Inflammatory macrophage (primary cell): ENCODE measurements at places on chromosomes 13 and 19.

DNA sequence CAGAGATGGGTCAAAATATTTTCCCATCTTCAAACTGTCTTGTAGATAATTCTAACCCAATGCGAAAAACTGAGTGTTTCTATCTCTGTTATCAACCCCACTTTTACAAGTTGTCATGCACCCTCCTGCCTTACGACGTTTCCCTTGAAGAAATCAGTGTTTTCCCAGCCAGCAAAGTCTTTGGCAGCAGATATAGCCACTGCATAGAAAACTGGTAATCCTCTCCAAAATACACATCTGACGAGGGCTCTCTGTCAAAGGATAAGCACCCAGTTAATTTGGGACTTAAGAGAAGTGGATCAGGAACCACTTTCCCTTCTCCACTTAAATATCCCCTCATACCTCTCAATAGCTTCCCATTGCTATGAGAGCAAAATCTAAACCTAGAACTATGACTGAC is 351.9 kb upstream of the MIR17HG start:
- no peak for DNase-seq

GRCh38 chr13:67366533-67366932 is 136.4 kb upstream of the PCDH9 start:
- DNase-seq = no peak

DNA sequence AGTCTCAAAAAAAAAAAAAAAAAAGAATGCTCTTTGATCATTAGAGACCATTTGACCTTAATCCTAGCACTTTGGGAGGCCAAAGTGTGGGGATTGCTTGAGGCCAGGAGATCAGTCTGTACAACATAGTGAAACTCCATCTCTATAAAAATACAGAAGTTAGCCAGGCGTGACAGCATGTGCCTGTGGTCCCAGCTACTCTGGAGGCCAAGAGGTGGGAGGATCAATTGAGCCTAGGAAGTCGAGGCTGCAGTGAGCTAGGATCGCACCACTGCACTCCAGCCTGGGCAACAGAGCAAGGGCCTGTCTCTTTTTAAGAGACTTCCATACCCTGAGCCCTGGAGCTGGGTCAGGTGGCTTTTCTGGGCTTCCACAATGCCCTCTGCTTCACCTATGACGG is 11.5 kb upstream of the COLGALT1 start:
- DNase-seq = peak; percentile 62

DNA sequence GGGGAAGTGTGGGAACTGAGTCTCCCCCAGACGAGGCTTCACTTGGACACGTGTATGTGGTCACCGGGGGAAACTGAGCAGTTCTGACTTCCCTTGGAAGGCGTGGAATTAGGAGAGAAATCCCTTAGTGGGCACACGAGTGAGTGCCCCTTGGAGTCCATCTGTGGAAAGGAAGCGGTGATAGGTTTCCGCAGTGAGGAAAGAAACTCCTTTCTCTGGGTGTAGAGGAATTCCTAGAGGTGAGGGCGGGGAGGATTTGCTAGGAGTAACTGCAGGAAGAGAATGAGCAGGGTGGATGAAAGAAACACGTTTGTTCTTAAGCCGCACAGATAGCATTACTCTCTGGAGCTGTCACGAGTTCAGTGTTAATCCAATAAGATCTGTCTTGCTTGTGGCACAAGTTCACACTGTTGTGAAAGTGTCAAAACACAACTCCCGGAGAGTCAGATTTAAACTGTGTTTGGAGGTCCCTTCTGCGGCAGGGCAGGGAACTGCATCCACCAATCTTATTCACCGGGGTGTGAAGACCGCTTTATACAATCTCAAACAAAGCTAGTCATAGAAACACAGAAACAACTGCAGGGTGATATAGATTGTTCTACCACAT is 1.2 kb downstream of the KL start:
- DNase-seq = peak; percentile 56

DNA sequence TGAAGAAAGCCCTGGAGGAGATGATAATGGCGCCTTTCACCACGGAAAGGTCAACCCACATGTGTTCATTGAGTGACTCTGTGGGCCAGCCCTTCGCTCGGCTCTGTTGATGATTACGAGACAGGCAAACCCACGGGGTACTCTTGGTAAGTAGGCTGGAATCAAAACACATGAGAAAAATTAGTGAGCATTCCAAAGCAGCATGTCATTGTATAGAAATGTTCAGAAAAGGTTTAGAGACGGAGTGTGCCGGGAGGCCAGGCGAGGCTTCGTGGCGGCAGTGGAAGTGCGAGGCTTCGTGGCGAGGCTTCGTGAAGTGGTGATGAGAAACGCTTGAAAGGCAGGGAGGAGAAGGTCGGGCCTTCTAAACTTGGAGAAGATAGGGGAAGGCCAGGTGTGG is 144.3 kb downstream of the ZNF536 start:
- DNase-seq = no peak

DNA sequence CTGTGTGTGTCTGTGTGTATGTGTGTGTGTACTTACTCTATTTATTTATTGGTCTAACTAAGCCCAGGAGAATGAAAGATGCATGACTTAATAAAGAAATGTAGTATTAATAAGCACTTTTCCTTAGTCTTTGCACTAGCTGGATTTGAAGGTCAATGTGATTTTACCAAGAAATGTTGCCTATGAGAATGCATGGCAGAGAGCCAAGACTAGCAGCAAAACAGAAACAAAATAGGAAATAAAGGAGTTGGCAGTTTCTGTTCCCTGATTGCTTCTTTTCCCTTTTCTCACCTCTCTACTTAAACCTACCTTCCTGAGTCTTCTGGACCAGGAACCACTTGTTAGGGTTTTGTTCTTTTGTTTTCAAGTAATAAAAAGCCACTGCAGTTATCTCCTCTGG is 286.1 kb downstream of the KCTD12 start:
- peak; percentile 10 for DNase-seq

DNA sequence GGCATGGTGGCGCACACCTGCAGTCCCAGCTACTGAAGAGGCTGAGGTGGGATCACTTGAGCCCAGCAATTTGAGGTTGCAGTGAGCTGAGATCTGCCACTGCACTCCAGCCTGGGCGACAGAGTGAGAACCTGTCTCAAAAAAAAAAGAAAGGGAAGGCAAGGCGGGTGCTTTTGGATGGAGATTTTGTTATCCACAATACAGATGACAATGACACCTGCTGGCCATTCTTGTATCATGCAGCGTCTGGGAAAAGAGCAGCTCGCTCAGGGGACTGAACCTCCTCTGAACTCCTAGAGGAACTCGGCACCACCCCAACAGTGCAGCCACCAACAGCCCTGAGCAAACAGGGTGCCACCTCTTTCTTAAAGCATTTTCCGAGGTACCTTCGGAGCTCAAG is 22.8 kb downstream of the HAUS8 start:
- peak; percentile 54 for DNase-seq

DNA sequence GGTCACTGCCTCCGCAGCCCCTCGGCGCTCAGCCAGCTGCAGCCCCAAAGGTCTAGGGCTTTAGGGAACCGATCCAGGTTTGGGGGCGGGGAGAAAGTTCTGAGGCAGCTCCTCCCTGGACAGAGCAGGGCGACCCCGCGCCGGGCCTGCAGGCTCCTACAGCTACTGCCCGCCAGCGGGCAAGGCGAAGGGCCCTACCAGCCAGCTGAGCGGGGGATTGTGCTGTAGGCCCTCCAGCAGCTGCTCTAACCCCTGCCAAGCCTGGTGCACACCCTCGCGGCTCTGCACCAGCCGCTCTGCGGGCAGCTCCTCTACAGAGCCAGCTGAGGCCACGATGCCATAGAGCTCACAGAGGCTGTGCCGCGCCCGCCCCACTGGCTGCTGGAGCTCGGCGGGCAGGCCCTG is 14.0 kb downstream of the PLIN4 start:
- no peak for DNase-seq

DNA sequence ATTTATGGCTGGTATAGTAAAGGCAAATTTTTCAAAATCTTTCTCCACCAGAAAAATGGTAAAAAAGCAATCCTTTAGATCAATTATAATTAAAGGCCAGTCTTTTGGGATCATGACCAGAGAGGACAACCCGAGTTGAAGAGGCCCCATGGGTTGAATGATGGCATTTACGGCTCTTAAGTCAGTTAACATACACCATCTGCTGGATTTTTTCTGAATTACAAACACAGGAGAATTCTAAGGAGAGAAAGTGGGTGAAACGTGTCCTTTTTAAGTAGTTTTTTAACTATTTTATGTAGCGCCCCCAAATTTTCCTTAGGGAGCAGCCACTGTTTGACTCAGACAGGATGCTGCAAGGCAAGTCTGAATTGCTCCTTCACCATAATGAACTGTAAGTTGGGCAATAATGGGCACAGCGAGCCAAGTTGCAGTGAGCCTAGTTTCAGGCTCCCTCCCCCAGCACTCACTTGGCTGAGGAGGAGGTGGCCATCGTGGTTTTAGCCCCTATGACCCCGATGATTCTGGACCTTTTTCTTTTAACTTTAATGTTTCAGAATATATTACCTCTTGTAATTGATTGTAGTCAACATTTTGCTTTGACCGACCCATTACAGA is 13.6 kb upstream of the ZNF611 start:
- peak; percentile 48 for DNase-seq

GRCh38 chr13:95325485-95325884 is 24.2 kb upstream of the ABCC4 start:
- DNase-seq = no peak

GRCh38 chr19:32757189-32757588 is 37.6 kb downstream of the TDRD12 start:
- DNase-seq = no peak

GRCh38 chr19:21028969-21029268 is 8.5 kb downstream of the ZNF430 start:
- no peak for DNase-seq

GRCh38 chr19:30387311-30388115 is 15.3 kb downstream of the ZNF536 start:
- no peak for DNase-seq

DNA sequence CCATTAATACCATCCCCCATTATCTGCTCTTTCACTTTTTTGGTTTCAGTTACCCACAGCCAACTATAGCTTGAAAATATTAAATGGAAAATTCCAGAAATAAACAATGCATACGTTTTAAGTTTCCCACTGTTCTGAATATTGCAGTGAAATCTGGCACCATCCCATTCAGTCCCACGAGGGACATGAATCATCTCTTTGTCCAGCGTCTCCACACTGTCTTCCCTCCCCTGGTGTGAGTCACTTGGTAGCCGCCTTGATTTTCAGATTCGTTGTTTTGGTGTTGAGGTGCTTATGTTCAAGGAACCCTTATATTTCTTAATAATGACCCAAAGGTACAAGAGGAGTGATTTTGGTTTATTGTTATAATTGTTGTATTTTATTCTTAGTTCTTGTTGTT is 246.1 kb downstream of the DCT start:
- DNase-seq = peak; percentile 32

GRCh38 chr13:47508527-47509228 is 492.4 kb downstream of the SUCLA2 start:
- DNase-seq = no peak

- no peak for DNase-seq
Measured at GRCh38 chr13:103275722-103276121, 209.5 kb upstream of the SLC10A2 start.

GRCh38 chr13:77599351-77599750 is 63.8 kb downstream of the SCEL start:
- no peak for DNase-seq

- DNase-seq = no peak
Measured at GRCh38 chr13:109856350-109856749, 70.0 kb upstream of the IRS2 start.

DNA sequence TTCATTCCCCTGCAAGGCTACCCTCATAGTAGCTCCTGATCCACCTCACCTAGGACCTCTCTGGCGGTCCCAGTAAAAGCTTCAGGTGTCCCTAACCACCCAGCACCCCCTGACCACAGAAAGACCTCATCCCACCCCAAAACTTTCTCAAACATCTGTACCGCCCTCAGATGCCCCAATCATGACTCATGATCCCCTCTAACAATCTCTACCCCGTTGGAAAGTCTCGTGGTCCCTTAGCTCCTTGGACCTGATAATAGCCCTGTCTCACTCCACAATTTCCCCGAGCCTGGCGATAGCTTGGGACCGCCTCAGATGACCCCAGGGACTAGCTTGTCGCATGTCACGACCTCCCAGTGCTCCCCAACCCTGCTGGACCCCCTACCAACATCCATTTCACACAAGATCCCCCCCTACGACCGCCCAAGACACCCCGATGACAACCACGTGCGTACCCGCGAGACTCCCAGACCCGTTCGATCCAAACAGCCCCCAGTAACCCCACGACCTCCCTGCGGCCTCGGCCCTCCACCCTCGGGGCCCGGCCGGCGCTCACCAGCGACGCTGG is 450 bp downstream of the NDUFA11 start:
- peak; percentile 36 for DNase-seq
